Effector CD4-positive, alpha-beta T cell (primary cell): ENCODE measurements at places on chromosomes 2 and 18.

- peak; percentile 50 for DNase-seq
These were observed 13.2 kb downstream of the NABP1 start for GRCh38 chr2:191691016-191691735.

GRCh38 chr2:78734221-78734620 lies 291.3 kb upstream of the REG3G start:
- DNase-seq, result no peak

GRCh38 chr2:107361751-107362381 lies 464.8 kb upstream of the RGPD4 start:
- no peak for DNase-seq

- no peak for DNase-seq
These were observed 112.8 kb downstream of the CELF4 start for GRCh38 chr18:37452682-37453385.

- DNase-seq, result no peak
These were observed 5.6 kb downstream of the KCNE4 start for GRCh38 chr2:223057569-223057968.

DNA sequence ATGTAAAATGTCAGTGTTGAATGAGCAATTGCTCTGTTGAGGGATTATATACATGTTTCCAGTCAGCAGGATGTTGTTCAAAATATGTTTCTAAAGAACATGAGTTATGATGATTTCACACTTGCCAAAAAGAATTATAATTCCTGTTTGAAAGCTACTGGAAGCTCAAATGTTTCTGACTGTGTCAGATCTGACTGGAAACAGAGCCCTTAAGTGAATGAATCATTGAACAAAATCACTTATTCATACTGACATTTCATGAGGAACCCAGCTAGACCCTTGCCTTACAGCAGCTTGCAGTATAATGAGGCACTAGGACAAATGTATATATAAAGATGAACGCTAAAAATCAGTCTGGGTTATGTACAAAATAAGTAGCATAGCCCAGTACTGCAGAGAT lies 35.4 kb upstream of the ITGAV start:
- DNase-seq, result no peak

DNA sequence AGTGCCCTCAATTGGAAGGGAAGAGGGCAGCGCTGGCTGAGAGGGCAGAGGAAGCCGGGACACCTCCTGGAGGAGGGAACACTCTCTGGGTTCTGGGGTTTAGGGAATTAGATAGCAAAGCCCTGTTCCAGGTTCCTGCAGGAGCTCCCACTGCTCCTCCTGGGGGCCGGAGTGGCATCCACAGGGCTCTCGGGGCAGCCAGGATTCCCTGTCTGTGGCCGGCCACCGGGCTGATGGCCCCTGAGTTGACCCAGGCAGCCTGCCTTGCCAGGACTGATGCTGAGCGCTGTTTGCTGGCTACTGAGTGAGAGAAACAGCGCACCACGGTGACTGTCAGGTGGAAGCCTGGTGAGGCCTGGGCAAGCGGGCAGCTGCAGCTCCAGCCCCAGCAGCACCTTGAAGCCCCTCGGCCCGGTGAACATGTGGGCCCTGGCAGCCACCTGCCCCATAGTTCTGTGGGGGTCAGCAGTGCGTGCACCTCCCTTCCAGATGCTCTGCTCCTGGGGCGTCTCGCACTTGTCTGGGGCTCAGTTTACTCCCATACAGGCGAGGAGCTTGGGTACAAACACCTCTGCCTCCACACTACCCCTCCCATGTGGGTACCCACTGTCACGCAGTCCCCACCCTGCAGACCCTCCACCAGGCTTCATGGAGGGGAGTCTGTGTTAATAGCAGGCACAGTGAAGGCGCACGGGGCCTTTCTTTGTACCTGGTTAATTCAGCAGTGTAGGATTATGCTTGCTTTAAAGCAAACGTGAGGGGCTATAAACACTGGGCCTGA lies 7.7 kb upstream of the ALLC start:
- DNase-seq, result no peak

GRCh38 chr2:230602562-230603230 lies 109.9 kb upstream of the CAB39 start:
- DNase-seq, result peak; percentile 24

GRCh38 chr2:42984617-42985016 lies 192.2 kb upstream of the HAAO start:
- no peak for DNase-seq

DNA sequence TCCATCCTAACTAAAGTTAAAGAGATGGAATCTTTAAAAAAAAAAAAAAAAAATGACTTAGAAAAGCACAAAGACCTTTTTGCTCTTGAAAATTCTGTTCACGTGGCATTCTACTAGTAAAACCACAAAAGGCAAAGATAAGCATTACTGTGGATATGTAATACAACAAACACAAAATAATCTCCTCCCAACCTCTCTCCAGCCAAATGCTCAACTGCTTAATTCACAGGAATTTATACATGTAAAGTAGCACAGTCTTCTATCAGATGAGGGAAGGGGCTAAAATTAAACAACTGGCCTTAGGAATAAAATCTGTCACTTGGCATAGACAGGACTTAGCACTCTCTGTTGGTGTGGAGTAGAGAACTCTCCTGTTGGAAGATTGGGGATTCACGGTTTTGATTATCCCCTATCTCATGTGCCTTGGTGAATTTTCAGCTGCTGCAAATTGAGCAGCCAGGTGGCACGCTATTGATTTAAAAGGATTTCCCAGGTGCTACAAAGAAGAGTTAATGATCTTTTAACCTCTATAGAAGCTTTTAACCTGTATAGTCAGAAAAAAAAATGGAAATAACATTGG lies 57.4 kb downstream of the ATIC start:
- DNase-seq, result no peak

GRCh38 chr2:235666213-235666781 lies 172.5 kb downstream of the AGAP1 start:
- no peak for DNase-seq

- DNase-seq, result no peak
These were observed 176.0 kb downstream of the ACKR3 start for GRCh38 chr2:236745420-236746210.

DNA sequence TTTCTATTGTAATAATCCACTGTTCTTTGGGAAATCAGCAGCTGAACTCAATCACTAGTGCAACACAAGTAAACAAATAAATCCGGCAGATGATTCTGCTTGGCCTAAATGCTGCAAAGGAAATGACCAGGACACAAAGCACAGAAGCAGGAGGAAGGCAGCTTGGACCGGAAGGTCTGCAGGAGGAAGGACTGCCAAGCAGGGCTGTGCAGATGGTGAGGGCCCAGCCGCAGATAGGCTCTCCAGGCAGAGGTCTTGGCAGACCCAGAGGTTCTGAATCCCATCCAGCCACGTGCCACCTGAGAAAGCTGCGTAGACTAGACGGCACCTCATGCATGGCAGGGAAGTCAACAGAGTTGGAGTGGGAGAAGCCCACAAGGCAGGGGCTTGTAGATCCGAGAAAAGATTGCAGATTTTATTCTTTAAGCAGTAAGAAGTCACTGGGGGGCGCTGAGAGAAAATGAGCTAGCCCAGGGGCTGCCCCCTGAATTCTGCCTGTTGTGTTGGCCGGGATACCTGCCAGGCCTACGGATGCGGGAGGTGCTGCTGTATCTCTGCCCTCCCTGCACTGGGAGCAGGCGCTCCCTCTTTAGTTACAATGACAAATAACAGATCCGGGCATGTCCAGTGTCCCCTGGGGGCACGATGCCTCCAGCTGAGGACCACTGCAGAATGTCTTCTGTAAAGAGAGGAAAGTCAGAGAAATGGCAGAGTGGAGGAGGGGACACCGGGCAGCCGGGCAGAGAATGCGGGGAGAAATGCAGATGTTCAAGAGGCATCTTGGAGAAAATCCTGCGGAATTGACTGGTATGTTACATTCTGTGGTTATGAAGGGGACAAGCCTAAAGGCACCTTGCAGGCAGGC lies 153.5 kb downstream of the PXDN start:
- no peak for DNase-seq

- DNase-seq, result no peak
These were observed 764.8 kb downstream of the RNF144A start for GRCh38 chr2:7681881-7682461.

GRCh38 chr2:32227492-32227891 lies 37.2 kb downstream of the NLRC4 start:
- no peak for DNase-seq

GRCh38 chr2:73075477-73076373 lies 4.2 kb upstream of the SFXN5 start:
- DNase-seq, result no peak

- DNase-seq, result no peak
These were observed 166.9 kb downstream of the ZNF516 start for GRCh38 chr18:76328140-76328539.

GRCh38 chr2:180000434-180000833 lies 6.7 kb downstream of the CWC22 start:
- DNase-seq, result no peak

GRCh38 chr2:37349231-37349860 lies 4.9 kb downstream of the QPCT start:
- DNase-seq, result no peak

DNA sequence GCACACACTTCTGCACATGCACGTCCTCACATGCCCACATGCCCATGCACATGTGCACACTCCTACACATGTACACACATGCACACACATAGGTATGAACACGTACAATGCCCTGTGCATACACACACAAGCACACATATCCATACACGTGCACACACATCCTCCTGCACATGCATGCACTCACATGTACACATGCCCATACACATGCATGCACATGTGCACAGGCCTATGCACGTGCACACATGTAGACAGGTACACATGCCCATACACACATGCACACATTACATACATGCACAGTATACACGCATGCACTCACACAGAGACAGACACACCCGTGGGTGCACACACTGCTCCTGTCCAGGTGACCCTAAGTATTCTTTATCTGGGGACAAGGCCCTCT lies 34.3 kb downstream of the GPC1 start:
- no peak for DNase-seq

GRCh38 chr2:147739508-147739907 lies 105.3 kb upstream of the ACVR2A start:
- DNase-seq, result no peak

- peak; percentile 57 for DNase-seq
These were observed 35.0 kb upstream of the PSMD14 start for GRCh38 chr2:161273038-161273760.

DNA sequence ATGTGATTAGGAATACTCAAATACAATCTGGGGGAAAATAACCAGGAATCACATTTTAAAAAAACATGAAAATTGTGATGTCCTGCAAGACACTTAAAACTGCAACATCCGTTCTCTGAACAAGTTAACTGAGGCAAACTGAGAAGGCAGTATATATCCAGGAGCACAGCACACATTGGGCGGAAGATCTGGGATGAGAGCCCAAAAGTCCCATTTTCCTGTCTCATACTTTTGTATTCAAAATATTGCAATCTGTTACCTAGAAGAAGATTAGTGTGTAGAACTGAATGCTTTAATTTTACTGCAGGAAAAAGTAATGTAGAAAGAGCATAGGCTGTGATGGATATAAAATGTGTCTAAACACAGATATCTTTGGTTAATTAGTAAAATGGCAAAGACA lies 276.8 kb upstream of the FANCL start:
- DNase-seq, result no peak

GRCh38 chr2:52336951-52337350 lies 1305.0 kb upstream of the NRXN1 start:
- DNase-seq, result no peak

GRCh38 chr2:88170472-88170892 lies 336 bp downstream of the THNSL2 start:
- no peak for DNase-seq

- no peak for DNase-seq
These were observed at the start of gene MYOM1 for GRCh38 chr18:3219631-3220335. TSS of gene MYOM1 (minus strand) at chr18:3219968. CDS start at chr18:3215223, 4,745 bp downstream.
